ENCODE measurements at places on chromosomes 3 and 15.

- no peak for DNase-seq
Observed at GRCh38 chr15:45543051-45543450, 20.5 kb upstream of the SLC30A4 start.

DNA sequence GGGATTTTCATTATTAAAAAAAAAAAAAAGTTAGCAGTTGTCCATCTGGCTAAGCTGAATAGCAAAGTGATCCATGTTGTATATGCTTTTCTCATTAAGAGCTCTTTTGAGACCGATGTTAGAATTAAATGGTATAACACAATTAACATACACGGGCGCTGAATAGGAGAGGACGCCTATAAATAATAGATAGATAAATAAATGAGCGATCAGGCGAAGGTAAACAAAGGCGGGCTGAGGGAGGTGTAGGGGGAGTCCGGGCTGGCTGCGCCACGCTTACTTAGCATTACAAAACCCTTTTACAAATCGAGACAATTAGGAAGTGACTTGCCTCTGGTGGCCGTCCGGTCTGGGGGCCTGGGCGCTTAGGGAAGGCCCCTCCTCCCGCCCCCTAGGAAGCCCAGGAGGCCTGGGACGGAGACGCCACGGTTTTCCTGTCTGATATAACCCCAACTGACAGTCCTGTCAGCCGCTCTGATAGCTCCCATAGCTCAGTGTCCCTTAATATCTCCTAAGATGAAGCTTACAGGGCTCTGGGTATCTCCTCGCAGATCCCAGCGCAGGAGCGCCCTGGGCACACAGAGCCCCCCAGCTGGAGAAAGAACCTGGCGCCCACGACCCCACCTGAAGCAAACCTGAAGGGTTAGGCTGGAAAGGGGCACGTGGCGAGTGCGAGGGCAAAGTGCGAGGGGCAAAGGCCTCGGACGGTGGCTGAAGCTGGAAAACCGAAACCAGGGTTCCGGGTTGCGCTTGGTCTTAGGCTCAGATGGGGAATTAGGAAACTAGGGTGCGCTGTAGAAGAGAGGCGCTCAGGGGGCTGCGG lies 3.6 kb downstream of the SOX14 start:
- peak; percentile 94 for DNase-seq

GRCh38 chr15:42148808-42149492 lies 7.5 kb downstream of the PLA2G4F start:
- no peak for DNase-seq

DNA sequence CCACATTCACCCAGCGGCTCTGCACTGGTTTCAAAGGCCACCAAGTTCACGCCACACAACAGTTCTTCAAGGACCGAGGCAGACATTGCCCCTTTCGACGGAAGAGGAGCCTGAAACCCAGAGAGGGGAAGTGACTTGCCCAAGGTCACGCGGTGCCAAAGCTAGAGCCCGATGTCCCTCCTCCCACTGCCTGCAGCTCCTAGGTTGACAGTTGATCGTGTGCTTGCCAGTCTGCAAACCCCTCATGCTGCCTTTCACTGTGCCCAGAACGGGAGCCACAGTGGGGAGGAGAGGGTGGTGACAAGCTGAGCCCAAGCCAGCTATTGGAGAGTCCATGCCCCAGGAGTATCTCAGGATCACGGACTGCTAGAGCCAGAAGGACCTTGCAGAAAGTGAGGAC lies 230.9 kb downstream of the XXYLT1 start:
- no peak for DNase-seq

DNA sequence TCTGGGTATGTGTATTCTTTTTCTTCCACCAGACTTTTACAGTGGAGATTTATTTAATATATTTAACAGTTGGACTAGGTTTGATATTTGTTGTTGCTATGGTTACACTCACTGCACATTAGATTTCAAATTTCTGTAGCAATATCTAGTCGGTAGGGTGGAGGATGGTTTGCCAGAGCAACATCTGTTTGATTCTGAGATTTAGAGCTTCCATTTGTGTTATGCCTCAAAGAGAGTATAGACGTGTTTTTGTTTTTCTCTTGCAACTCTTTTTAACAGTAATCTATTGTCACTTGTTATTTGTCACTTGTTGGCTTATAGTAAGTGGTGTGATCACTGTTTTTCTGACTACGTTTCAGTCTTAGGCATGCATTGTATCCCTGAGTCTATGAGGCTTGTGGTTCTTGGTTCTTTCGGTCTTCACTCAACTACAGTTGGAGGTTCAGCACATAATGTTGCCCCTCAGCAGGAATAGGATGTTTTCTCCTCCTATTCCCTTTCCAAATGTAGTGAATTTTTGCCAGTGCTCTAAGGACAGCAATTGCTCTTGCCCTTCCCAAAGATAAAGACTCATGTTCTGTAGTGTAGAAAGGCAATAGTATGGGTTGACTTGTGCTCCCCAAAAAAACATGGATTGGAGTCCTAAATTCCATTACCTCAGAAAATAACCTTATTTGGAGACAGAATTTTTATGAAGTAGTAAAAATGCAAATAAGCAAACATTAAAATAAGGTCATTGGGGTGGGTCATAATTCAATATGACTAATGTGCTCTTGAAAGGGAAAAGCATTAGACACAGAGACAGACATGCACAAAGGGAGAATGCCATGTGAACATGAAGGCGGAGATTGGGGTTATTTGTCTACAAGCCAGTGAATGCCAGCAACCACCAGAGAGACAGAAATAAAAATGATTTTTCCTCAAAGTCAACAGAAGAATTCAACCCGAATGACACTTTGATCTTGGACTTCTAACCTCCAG lies 692.1 kb downstream of the DIPK2A start:
- no peak for DNase-seq

DNA sequence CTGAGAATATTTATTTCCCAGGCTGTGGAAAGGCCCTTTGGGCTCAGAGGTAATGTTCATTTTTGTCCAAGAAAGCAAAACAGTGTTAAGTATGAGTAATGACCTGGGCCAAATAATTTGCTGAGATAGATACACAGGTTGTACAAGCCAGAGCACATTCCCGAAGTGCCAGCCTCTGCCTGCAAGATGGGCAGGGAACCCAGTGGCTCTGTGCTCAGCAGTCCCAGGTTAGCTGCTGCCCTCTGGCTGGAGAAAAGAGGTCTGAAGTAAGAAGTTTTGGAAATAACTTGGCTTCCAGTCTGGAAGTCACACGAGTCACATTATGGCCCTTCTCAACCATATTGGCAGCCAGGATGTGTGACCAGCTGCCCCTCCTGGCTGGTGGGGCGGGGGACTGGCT lies 20.2 kb downstream of the MYZAP start:
- DNase-seq = peak; percentile 43

GRCh38 chr3:147189016-147189415 lies 217.3 kb downstream of the ZIC4 start:
- no peak for DNase-seq

DNA sequence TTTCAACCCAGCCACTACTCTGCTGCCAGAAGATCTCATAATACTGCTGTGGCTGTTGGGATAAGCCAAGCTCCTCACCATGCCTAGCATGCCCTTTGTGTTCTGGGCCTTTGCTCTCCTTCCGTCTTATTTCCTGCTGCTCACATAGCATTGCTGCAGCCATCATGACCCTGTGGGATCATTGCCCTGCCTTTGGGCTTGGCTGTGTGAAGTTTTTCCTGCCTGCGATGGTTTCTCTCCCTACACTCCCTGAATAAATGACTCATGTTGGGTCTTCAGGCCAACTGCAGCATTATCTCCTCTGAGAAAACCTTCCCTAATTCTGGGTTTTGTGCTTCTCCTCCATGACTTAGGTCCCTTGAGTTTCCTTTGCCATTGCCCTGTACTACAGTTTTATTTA lies 20.8 kb upstream of the TRA2B start:
- no peak for DNase-seq

DNA sequence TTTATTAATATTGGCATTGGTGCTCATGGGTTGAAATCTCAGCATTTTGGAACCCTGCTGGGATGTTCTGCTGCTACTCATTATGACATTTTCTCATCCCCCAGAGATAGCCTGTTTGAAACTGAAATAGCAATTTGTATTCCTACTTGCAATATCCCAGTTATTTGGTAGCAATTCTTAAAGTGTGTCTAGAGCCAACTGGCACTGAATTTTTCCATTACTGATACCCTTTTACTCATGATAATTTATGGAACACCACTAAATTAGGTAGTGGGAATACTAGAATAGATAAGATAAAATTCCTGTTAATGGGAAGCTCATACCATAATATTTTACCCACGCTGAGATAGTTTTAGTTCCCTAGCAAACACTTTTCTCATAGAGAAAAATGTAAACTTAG lies 309.3 kb downstream of the SV2B start:
- no peak for DNase-seq

DNA sequence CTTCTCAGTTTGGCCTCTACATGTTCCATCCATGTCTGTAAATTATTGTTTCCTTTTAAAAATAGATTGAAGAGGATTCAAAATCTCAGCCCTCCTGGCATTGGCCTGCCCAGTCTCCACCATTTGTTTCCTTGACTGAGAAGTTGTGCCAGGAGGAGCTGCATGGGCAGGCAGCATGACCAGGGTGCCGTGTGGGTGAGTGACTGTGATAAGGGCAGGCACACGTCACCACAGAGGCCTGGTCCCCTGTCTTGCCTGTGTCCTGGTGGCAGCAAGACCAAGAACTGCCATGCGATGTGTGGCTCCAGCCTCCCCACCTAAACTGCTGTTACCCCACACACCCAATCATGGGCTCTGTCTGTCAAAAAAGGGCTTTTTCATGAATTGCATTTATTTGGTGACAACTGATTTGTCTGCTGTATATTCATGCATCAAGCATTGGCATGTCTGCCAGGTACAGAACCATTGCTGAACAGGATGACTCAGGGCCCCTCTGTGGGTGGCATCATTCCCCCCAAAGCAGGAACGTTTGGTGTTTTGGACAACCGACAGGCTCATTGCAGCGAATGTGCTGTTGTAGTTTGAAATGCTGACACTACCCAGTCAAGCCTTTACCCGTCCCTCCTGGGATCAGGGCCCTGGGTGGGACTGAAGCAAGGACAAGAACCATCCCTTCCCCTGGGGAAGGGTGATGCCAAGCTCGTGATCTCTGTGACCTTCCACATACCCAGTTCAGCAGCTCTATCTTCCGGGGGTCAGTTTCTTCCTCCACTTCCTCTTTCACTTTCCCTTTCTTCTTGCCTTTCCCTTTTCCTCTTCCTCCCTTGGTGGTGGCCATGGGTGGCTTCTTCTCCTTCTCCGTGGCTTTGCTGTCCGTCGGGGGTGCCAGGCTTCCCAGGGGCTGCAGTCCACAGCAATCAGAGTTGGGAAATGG lies 51.6 kb downstream of the TRPM1 start:
- DNase-seq = no peak

DNA sequence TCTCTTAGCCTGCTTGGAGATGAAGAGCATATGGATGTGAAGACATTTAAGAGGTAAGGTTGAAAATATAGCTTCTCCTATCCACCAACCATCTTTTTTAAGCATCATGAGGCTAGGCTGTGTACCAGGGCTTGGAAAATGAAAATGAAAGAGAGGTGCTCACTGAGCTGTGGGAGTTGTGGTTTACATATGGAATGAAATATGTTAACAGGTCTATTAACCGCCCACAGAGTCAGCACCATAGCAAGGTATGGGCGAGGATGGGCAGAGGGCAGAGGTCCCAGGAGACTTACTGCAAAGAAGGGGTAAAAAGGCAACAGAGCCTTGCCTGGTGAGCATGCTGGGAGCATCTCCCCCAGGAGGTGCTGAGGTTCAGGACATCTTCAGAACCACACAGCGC lies 273.1 kb downstream of the GABRG3 start:
- no peak for DNase-seq

GRCh38 chr3:61926923-61927322 lies 365.6 kb downstream of the PTPRG start:
- no peak for DNase-seq

All from GM23338 (cell line).